ENCODE measurements at places on chromosomes 6 and 20. TPM values are rescaled to one million over a fixed set of nuclear protein-coding genes. Genes with fewer than 3 reads are reported as not detected.

DNA sequence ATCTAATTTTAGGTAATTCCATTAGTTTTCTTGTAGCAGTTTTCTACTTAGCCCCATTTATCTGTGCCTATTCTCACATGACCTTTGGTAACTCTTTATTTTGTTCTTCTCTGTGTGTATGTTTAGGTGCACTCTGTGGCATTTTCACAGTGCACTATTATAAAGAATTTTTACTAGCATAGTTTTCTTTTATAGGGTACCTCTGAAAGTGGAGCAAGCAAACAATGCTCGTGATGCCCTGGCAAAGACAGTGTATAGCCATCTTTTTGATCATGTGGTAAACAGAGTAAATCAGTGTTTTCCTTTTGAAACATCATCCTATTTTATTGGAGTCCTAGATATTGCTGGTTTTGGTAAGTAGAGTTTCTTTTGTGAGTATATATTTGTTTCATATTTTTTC is 107.9 kb downstream of the MYO6 start:
- no peak for DNase-seq

DNA sequence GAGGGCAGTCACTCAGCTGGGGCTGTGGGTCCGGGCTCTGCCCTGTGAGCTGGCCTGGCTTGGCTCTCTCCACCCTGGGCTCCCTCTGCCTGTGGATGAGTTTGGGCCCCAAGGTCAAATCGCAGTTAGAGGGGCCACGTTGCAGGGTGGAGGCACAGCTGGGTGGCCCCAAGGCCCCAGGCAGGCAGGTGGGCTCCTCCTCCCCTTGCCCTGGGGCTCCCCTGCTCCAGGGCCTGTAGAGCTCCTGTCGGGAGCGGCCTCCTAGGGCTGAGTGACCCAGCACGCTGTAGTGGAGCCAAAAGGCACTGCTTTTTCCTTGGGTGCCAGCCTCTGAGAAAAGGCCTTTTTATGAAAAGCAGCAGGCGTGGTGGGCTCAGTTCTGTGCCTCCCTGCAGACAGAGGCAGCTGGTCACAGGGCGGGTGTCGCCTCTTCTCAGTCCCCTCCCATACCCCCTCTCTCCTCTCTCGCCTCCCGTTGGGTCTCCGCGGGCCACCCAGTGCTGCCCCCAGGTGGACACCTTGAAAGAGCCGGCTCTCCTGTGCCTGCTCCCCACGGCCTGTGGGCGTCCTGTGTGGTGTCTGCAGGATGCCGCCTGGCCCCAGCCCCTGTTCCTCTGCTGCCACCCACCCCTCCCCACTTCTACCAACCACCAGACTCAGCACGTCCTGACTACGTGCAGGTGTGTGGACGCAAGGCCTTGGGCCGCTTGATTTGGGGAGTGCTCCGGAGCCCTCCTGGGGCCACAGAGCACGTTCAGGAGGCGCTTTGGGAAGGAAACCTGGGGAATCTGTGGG is 13.2 kb downstream of the SS18L1 start:
- peak; percentile 46 for DNase-seq

BMP2 gene
- 55.8 TPM for total RNA-seq

DNA sequence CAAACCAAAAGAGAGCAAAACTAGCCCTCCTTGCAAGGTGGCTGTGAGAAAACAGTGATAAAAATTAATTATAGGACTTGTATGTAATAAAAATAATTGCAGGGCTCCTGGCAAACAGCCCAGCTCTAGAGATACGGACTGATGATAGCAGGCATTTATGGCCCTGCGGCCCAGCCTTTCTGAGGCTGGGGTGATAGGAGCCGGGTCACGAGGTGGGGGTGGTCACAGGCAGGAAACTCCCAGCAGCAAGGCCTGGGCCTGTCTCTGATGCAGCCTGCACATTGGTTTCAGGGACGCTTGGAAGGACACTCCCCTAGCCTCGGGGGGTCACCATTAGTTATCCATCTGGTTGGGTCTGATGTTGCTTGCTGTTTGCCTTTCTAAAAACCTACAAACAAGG is 18.7 kb upstream of the TTPAL start:
- DNase-seq = no peak

GRCh38 chr6:133682506-133683307 is 206.2 kb upstream of the TCF21 start:
- DNase-seq = no peak

- no peak for DNase-seq
Observed at GRCh38 chr20:49865559-49865958, 49.8 kb downstream of the SPATA2 start.

DNA sequence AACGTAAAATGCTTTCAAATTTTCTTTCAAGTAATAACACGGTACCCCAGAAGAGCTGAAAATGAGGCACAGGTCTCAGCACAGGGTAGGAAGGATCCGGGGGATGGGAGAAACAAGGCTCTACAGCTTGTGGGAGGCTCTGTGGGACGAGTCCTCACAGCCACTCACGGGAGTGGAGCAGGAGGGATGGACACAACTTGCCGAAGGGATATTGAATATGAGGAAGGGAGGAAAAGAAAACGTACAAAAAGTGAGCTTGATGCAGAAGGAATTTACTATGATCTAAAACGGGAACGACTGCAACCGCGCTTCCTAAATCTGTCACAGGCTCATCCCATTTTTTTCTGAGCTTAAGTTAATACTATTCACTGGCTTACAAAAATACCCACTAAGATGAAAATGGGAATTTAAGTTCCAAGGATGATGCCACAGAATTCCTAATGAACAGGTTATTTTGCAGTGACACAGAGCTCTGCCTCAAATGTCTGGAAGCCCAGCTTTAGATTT is 72.9 kb downstream of the FYN start:
- no peak for DNase-seq

DNA sequence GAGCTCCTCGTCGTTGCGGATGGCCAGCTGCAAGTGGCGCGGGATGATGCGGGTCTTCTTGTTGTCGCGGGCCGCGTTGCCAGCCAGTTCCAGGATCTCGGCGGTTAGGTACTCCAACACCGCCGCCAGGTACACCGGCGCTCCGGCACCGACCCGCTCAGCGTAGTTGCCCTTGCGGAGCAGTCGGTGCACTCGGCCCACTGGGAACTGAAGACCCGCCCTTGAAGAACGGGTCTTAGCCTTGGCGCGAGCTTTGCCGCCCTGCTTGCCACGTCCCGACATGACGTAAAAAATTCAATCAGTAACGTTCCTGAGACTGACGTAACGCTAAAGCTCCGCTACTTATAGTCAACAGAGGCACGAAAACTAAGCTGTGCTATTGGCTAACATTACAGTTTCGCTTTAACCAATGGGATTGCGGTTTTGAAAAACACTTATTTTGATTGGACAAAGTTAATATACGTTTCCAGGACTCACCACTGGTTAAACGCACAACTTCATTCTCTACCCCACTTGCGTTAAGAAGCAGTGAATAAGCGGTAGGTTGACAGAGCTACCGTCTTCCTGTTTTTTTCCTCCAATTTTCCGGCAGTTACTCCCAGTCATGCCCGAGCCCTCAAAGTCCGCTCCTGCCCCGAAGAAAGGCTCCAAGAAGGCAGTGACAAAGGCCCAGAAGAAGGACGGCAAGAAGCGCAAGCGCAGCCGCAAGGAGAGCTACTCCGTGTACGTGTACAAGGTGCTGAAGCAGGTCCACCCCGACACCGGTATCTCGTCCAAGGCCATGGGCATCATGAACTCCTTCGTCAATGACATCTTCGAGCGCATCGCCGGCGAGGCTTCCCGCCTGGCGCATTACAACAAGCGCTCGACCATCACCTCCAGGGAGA is 73.9 kb downstream of the OR2B2 start:
- DNase-seq = peak; percentile 91

DNA sequence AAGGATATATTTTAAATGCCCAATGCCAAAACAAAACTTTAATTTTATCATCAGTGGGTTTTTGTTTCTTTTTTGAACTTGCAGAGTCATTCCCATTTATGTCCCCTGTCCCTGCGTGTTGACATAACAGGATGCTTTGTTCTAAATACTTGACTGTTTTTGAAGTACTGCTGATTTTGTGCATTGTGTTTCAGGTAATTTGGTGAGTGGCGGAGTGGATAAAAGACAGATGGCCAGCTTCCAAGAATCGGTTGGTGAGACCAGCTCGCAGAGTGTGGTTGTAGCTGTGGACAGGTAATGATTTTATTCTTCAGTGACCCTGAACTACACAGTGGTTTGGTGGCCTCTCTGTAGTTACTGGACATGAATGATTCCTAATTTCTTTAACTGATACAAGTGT is 50.5 kb upstream of the CSE1L start:
- DNase-seq = no peak

DNA sequence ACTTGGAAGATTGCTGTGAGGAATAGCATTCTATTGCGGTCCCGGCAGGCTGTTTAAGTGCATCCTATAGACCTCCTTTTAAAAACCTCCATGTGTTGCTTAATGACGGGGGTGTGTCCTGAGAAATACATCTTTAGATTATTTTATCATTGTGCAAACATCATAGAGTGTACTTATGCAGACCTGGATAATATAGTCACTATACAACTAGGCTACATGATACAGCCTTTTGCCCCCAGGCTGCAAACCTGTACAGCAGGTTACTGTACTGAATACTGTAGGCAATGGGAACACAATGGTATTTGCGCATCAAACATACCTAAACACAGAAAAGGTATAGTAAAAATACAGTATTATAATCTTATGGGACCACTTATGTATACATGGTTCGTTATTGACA is 175.6 kb downstream of the RNF144B start:
- no peak for DNase-seq

GRCh38 chr6:39432330-39433025 is 110.0 kb upstream of the KCNK16 start:
- no peak for DNase-seq

DNA sequence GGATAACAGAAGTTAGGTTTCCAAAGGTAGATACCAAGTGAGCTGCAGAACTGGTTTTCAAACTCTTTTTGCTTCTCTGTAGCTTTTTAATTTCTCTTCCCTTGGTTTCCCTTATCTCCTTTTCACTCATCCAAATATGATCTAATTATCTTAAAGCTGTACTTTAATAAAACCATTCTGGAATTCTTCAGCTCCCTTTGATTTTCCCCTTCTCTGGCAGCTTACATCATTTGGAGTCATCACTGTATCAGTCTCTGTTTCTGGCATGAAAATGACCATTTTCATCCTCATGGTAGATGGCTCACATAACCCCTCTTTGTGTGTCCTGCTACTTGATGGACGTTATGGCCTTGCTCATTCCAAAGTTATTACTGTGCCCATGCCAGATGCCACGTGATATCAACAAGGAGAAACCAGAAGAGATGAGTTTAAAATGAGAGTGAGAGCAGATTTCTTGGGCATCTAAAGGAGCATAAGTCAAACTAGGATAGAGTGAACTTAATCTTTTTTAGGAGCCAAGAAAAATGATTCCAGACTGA is 620.2 kb downstream of the QKI start:
- no peak for DNase-seq

DEFB124 gene
- total RNA-seq = 0.81 TPM

DOK5 gene
- 15.5 TPM for total RNA-seq

PFDN6 gene
- total RNA-seq = 38.6 TPM

PCK1 gene
- total RNA-seq = 27.0 TPM

GRCh38 chr6:141482796-141483597 is 649.7 kb upstream of the GJE1 start:
- no peak for DNase-seq

- DNase-seq = no peak
Observed at GRCh38 chr6:161008245-161008644, 16.7 kb downstream of the MAP3K4 start.

SCRT2 gene
- not detected for total RNA-seq

DNA sequence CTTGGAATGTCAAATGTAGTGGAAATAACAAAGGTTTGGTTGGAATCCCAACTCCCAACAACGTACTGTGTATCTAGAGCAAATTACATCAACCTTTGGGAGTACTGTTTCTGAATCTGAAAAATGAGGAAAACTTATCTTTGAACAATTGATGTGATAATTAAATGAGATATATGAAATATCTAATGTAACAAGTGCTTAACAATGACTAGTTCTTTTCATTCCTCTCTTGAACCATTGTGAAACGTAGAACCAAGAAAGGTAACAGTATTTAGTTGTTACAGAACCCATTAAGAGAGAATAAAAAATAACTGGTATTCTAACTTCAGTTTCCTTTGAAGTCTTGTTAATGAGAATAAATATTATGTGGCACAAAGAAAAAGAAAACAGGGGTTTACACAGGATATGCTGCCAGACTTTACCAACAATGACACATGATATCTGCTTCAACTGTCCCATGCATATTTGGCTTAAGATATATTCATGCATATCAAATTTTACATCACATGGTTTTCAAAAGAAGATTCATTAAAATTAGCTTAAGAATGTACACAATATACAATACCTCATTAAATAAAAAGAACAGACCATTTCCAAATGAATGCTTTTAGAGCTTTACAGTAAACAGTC is 111.8 kb downstream of the ATG5 start:
- DNase-seq = no peak

C20orf141 gene
- not detected for total RNA-seq

GRCh38 chr6:87944541-87944954 is 103.1 kb upstream of the SPACA1 start:
- peak; percentile 54 for DNase-seq

GRCh38 chr6:170257376-170257775 is 33.5 kb downstream of the DLL1 start:
- no peak for DNase-seq

CYP39A1 gene
- 18.5 TPM for total RNA-seq

- DNase-seq = no peak
Observed at GRCh38 chr20:47764154-47764733, 21.0 kb downstream of the SULF2 start.

GRCh38 chr6:4225161-4225872 is 89.9 kb upstream of the ECI2 start:
- no peak for DNase-seq

- DNase-seq = no peak
Observed at GRCh38 chr6:97113170-97113569, 169.8 kb downstream of the MMS22L start.

DNA sequence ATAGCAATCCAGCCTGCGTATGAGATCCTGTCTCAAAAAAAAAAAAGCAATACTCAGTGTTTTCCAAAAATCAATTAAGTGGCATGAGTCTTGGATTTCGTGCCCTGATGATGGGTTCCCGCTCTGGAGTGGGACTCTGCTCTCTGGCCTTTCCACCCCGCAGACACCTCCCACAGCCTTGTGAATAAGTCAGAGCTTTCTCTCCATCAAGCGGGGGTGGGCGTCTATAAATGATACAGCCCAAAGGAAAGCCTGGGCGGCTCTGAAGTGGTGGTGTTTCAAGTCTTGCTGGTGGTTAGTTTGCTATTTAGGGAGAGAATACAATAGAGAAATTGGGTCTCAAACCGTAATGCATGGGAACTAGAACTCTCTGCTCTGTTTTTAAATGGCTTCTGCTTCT is 52.5 kb upstream of the TAGAP start:
- DNase-seq = no peak

GRCh38 chr6:15826814-15827318 is 164.0 kb upstream of the DTNBP1 start:
- no peak for DNase-seq

CRIP3 gene
- total RNA-seq = 7.3 TPM

GRCh38 chr20:19777981-19778380 is 19.9 kb downstream of the RIN2 start:
- no peak for DNase-seq

- no peak for DNase-seq
Observed at GRCh38 chr6:4942673-4943009, 61.2 kb downstream of the RPP40 start.

NFYA gene
- total RNA-seq = 24.8 TPM
